Forelimb muscle (tissue), 1 donor: ENCODE measurements at places on chromosomes 12 and 14. TPM values are rescaled to one million over a fixed set of nuclear protein-coding genes. Genes with fewer than 3 reads are reported as not detected.

DNA sequence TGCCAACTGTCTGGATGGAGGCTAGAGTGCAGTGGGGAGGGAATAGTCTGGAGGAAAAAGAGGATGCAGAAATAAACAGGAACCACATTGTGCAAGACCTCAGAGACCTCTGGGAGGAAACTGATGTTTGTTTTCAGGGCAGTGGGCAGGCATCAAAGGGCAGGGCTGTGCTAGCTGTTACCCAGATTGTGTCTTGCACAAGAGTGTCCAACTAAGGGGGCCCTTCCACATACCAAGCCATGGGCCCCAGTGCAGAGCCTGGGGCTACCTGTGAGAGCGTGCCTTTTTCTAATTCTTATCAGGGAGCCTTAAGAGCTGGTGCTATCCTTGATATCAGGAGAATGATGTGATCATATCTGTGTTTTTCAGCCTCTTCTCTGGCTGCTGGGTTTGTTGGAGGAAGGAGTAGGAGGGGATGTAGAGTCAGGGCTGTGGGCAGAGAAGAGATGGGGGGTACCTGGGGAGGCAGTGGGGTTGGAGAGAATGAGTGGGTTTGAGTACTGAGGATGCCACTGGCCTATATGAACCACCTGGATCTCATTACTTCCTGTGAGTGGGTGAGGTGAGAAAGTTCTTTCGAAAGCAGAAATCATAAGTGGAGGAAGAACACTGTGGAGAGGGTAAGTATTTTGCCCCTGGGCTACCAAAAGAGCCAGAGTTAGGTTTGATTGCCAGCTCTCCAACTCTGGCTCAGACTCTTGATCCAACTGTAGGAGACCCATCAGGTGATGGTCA, 259.2 kb upstream of the CRY1 start:
- no peak for DNase-seq

DNA sequence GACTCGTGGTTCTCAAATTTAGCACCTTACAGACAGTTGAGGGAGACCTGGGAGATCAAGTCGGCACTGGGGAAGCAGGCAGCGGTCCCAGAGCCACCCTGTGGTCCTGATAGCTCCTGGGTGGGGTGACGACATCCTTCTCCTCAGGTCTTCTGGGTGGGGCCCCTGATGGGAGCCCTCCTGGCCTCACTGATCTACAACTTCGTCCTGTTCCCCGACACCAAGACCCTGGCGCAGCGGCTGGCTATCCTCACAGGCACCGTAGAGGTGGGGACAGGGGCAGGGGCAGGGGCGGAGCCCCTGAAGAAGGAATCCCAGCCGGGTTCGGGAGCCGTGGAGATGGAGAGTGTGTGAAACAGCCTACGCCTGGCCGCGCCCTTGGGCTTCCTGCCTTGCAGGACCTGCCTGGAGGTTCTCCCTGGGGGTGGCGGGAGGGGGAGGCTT, 2.6 kb downstream of the AQP6 start:
- no peak for DNase-seq

DNA sequence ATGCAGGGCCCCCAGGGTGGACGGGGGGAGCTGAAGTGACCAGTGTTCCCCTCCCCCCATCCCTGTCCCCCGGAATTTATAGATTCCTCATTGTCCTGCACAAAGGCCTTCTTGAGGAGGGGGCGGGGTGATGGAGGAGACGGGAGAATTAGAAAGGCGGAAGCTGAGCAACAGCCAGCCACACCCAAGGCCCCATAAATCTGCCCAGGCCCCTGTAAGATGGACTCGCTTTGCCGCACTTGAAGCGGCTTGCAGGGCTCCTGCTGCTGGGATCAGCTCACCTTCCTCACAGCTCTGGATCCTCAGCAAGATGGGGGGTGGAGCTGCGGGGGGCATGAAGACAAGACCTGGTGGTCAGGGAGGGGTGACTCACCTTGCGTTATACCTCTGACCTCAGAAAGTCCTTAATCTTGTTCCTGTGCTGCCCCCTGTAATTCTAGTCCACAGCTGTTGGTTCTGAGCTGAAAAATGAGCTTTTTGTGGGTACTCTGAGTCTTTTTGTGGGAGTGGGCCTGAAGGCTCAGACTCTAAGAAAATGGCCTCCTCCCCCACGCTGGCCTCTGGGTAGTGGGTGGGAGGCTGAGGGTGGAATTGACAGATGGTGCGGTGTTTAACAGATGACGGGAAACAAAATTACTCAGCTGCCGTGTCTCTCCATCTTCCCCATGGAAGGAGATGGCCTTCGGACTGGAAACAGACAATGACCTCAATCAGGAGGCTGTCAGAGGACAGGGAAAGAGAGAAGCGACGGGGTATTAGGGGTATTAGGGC, 15.8 kb upstream of the ANKRD33 start:
- DNase-seq: no peak

GRCh38 chr14:42927313-42927712, 1320.6 kb downstream of the LRFN5 start:
- no peak for DNase-seq

- no peak for DNase-seq
Measured at GRCh38 chr12:52215587-52216031, 17.4 kb upstream of the KRT7 start.

The OTX2 gene
- polyA plus RNA-seq: not detected

The NPFF gene
- not detected for polyA plus RNA-seq
